ENCODE measurements at places on chromosomes 13 and 19.

- DNase-seq: no peak
These were observed 24.1 kb upstream of the TRIM13 start for GRCh38 chr13:49972709-49973108.

DNA sequence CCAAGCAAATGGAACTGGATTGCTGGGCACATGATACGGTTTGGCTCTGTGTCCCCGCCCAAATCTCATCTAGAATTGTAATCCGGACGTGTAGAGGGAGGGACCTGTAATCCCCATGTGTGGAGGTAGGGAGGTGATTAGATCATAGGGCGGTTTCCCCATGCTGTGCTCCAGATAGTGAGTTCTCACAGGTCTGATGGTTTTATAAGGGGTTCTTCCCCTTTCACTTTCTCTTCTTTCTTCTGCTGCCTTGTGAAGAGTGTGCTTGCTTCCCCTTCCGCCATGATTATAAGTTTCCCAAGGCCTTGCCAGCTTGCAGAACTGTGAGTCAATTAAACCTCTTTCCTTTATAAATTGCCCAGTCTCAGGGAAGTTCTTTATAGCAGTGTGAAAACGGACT lies 32.6 kb upstream of the MTIF3 start:
- no peak for DNase-seq

DNA sequence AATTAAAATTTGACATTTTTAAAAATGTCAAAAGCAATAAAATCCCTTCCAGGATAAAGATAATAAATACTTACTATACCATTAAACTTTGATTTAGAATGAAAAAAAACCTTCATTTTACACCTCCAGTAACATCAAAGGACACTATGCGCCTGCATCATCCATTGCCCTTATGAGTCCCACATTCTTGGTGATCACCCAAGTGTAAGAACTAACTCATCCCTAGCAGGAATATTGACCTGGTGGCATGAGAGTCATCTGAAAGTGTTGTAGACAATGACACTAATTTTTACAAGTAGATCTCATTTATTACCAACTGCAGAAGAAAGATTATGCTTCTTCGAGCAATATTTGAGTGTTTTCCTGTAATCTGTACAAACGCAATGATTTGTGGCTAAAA lies 1128.9 kb downstream of the EFNB2 start:
- no peak for DNase-seq

DNA sequence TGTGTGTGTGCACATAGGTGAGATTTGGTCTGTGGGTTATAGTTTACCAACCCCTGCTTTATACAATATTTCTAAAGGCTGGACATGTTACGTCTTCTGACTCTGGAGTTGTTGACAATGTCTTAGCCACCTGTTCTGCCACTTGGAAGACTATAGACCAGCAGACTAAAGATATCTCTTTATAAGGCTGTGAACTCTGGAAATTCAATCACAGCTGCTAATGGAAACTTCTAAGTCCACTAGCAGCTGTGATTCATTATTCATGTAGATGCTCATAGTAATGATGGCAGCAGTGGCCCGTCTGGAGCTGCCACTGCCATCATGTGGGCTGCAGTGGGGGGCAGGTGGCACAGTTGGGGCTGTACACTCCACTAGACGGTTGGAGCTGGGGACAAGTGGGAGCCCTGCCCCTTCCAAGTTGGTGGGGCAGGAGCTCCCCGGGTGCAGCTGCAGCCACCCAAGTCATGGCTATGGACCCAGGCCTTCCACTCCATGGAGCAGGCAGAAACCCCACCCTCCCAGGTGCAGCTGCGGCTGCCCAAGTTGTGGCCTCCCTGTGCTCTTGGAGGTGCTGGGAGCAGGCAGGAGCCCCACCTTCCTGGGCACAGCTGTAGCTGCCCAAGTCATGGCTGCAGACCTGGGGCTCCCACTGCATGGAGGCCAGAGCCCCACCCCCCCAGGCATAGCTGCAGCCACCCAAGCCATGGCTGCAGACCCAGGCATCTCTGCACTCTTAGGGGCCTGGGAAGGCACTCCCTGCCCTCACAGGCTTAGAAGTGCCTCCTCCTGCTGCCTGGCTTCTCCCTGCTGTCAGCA lies 8.8 kb downstream of the IGFL4 start:
- no peak for DNase-seq

DNA sequence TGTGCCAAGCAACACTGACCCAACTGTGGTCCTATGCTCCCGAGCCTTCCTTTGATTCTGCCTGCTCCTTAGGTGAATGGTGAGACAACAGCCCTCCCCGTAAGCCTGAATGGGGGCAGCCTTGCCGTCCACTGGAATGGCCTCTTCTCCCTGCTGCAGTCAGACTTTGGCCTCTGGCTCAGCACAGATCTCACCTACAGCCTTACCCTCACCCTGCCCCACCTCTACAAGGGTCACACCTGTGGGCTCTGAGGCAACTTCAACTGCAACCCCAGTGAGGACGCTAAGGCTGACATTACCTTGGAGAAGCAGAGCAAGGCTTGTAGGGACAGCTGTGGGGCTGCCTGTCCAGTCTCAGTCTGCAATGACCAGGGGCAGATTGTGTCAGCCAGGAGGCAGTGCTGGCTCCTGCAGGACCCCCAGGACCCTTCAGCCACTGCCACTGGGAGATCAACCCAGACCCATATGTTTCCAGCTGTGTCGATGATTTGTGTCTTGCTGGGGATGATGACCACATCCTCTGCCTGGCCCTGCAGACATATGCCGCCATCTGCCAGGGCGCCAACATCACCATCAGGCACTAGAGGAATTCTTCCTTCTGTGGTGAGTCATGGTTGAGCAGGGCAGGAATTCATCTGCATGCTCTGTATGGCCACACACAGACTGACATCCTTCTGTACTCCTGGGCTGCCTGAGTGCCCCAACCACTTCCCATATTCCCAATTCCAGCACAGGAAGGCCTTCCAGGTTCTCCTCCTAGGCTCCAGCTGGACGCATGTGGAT lies 27.3 kb upstream of the FXYD3 start:
- no peak for DNase-seq

DNA sequence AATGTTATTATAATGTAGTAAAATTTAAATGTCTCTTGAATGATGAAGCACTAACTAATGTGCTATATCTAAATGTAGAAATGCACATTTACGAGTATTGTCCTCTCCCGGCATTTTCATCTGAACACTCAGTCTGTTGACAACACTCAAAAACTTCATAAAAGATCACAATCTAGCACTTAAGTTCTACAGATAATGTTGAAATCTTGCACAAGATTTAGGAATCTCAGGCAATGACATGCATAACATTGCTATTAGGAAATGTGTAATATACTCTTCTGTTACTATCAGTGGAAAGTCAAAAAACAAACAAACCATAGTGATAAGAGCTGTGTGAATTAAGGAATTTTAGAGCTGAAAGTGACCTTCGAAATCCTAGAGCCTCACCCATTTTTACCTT lies 37.5 kb upstream of the XPO4 start:
- no peak for DNase-seq

- no peak for DNase-seq
These were observed 36.9 kb downstream of the NAXD start for GRCh38 chr13:110652231-110652730.

DNA sequence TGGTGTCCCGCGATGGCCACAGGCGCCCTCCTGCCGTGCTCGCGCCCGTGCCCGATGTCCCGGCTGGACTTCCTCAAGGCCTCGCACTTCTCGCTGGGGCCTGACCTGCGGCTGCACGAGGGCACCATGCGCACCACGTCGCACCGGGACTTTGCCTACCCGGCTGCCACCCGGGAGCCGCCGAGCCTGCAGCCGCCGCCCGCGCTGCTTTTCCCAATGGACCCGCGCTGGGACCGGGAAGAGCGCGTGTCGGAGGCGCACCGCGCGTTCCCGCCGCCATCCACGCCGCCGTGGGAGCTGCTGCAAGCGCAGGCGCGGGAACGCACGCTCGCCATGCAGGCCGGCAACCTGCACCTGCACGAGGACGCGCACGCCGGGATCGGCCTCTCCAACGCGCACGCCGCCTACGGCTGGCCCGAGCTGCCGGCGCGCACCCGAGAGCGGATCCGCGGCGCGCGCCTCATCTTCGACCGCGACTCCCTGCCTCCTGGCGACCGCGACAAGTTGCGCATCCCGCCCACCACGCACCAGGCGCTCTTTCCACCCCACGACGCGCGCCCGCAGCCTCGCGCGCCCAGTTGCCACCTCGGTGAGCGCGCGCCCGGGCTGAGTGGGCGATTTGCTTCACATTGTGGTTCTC lies 12.1 kb upstream of the PEX11G start:
- peak; percentile 50 for DNase-seq

- no peak for DNase-seq
These were observed 97.9 kb downstream of the CCNA1 start for GRCh38 chr13:36530050-36530789.

- DNase-seq: no peak
These were observed 414.2 kb downstream of the FOXO1 start for GRCh38 chr13:40252241-40252640.

DNA sequence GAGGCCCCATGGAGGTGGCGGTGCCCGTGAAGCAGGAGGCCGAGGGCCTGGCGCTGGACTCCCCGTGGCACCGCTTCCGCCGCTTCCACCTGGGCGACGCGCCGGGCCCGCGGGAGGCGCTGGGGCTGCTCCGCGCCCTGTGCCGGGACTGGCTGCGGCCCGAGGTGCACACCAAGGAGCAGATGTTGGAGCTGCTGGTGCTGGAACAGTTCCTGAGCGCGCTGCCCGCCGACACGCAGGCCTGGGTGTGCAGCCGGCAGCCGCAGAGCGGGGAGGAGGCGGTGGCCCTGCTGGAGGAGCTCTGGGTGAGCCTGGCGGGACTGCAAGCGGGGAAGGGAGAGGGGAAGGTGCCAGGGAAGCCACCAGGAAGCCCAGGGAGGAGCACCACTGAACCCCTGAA lies 5.8 kb downstream of the ZNF444 start:
- no peak for DNase-seq

GRCh38 chr19:52190487-52191293 lies 838 bp downstream of the PPP2R1A start:
- no peak for DNase-seq
